Stimulated activated CD4-positive, alpha-beta T cell treated with anti-CD3 and anti-CD28 coated beads, Interleukin-4, amount 100 ng/mL, for 1 hour (primary cell): ENCODE measurements at places on chromosomes 7 and 10.

GRCh38 chr7:148621563-148621962 lies 31.0 kb downstream of the C7orf33 start:
- no peak for DNase-seq

DNA sequence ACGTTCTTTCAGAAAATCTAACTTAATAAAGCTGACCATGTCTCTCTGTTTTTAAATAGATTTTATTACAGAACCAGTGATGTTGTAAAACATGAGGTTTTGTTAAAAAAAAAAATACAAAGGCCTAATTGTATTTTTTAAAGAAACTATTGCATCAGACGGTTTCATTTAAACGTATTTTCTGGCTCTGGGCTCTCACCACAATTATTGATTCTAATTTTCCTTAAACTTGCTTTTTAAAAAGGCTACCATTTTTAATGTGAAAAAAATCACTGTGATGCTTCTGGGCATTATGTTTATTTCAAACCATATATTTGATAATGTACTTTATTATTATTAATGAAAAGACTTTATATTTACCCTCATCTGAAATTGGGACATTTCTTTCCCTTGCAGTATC lies 94.3 kb downstream of the CABCOCO1 start:
- DNase-seq, result no peak

- no peak for DNase-seq
These were observed 49.6 kb upstream of the BTRC start for GRCh38 chr10:101304316-101304715.

- DNase-seq, result no peak
These were observed 535.4 kb upstream of the GALNT17 start for GRCh38 chr7:70596598-70596913.

DNA sequence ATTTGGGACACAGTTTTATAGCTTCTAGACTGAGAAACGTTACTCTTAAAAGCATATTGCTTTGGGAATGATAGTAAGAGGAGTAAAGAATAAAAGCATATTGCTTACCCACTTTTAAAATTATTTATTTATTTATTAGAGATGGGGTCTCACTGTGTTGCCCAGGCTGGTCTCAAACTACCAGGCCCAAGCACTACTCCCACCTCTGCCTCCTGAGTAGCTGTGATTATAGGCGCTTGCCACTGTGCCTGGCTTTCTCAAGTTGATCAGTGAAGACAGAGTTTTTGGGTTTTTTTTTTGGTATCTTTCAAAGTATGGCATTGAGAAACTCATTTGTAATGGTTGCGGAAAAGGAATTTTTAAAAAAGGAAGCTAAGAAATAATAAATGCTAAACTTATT lies 68.0 kb downstream of the AHCYL2 start:
- DNase-seq, result no peak

DNA sequence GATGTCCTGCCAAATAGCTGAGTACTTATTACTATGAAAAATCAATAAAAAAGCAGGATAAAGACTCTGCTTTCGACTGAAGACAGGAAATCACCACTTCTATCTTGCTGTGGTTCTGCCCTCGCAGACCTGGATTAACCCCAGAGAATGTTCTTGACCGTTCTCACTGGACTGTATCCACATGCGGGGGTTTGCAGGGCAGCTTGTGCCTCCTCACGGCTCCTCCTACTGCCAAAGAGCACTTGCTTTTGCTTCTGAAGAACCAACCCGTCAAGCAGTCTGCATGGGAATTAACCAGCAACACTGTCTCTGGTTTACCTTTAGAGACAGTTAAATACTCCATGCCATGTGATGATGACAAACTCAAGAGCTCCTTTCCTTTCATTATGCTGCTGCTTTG lies 184.0 kb downstream of the GFRA1 start:
- DNase-seq, result no peak
